ENCODE measurements at places on chromosomes 11 and 22. TPM values are rescaled to one million over a fixed set of nuclear protein-coding genes. Genes with fewer than 3 reads are reported as not detected.

The RTN4R gene
- polyA plus RNA-seq = 0.25 TPM

The SHANK2 gene
- polyA plus RNA-seq = not detected

The RBMXL2 gene
- polyA plus RNA-seq = not detected

The KCNK7 gene
- polyA plus RNA-seq = not detected

The MS4A15 gene
- polyA plus RNA-seq = not detected

The OR4S2 gene
- polyA plus RNA-seq = not detected

The P2RY2 gene
- polyA plus RNA-seq = not detected

The BTG4 gene
- 0.33 TPM for polyA plus RNA-seq

The LRRC55 gene
- polyA plus RNA-seq = not detected

The LDHAL6A gene
- polyA plus RNA-seq = 0.09 TPM

The PLA2G6 gene
- 6.5 TPM for polyA plus RNA-seq

The GPHA2 gene
- polyA plus RNA-seq = not detected

The OSM gene
- not detected for polyA plus RNA-seq

The YPEL1 gene
- polyA plus RNA-seq = 1.1 TPM

The C11orf65 gene
- 1.1 TPM for polyA plus RNA-seq

The CARD16 gene
- polyA plus RNA-seq = not detected

The DEAF1 gene
- 31.7 TPM for polyA plus RNA-seq

The IL18 gene
- polyA plus RNA-seq = 51.9 TPM

The KRTAP5-10 gene
- not detected for polyA plus RNA-seq

The DBX1 gene
- polyA plus RNA-seq = not detected

The P2RX6 gene
- polyA plus RNA-seq = 2.2 TPM

The GUCY1A2 gene
- 0.15 TPM for polyA plus RNA-seq

The SPI1 gene
- not detected for polyA plus RNA-seq

The CTSF gene
- 53.6 TPM for polyA plus RNA-seq

The BCR gene
- polyA plus RNA-seq = 4.7 TPM

The P2RX3 gene
- polyA plus RNA-seq = 0.10 TPM

The APOBEC3B gene
- 11.9 TPM for polyA plus RNA-seq

The ALX4 gene
- polyA plus RNA-seq = not detected

The CALCA gene
- polyA plus RNA-seq = not detected

The SLC17A6 gene
- not detected for polyA plus RNA-seq

The TTC36 gene
- polyA plus RNA-seq = 0.27 TPM

The TMEM25 gene
- polyA plus RNA-seq = 7.5 TPM

The SMCO4 gene
- polyA plus RNA-seq = 16.8 TPM

Data from GM23248 (cell line).